ENCODE measurements at places on chromosomes 13 and 19.

- no peak for DNase-seq
These were observed 35.1 kb downstream of the TMEM255B start for GRCh38 chr13:113794086-113794485.

DNA sequence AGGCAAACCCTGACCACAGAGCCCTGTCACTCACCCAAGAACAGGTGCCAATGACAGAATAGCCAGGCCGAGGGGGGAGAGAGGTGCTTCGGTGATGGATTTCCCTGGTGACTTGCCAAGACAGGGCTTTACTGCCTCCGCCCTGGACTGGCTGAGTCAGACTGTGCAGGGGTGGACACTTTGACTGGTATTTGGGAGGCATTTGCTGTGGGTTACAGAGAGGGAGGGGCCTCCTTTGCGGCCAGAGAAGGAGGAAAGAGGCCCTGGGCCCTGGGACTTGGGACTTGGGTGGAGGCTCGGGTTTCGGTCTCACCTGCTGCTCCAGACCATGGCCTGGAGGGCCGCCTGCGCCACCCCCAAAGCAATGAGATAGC lies 4.6 kb upstream of the EPS8L1 start:
- DNase-seq, result no peak

- no peak for DNase-seq
These were observed 7.1 kb downstream of the SMIM7 start for GRCh38 chr19:16652854-16653253.

DNA sequence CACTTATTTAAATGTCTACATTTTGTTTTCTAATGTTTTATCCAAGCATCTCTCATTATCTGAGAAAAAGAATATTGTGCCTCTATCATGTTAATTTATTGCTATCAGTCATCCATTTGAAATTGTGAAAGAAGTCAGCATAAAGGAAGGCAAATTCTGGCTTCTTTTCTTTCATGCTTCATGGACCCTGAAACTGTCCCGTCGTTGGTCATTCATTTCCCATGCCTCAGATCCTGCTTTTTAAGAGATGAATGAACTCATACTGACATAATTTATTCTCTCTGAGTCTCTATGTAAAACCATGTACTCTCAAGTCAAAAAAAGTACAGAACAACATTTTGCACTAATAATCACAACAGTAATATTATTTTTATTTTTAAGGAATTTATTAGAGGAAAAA lies 2512.0 kb downstream of the PCDH9 start:
- no peak for DNase-seq

GRCh38 chr19:50000038-50000840 lies 24.9 kb downstream of the VRK3 start:
- DNase-seq, result peak; percentile 49

DNA sequence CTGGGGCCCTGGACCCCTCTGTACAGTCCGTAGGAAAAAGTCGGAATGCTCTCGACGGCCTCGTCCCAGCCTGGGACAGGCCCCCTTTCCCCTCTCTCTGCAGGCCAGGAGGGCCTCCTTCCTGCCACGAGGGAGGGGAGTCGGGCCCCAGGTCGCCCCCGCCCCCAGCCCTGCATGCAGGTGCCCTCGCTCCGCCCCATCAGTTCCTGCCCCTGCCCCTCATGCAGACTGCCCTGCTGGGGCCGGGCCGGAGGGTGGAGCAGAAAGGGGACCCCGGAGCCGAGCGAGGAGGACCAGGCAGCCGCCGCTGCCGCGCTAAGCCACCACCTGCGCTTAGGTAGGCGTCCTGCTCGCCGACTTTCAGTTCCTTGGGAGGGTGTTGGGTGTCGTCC lies 7.3 kb downstream of the LYL1 start:
- no peak for DNase-seq

GRCh38 chr13:21225841-21226581 lies 49.6 kb downstream of the MRPL57 start:
- no peak for DNase-seq

GRCh38 chr13:108980237-108980636 lies 350.8 kb downstream of the MYO16 start:
- DNase-seq, result no peak

DNA sequence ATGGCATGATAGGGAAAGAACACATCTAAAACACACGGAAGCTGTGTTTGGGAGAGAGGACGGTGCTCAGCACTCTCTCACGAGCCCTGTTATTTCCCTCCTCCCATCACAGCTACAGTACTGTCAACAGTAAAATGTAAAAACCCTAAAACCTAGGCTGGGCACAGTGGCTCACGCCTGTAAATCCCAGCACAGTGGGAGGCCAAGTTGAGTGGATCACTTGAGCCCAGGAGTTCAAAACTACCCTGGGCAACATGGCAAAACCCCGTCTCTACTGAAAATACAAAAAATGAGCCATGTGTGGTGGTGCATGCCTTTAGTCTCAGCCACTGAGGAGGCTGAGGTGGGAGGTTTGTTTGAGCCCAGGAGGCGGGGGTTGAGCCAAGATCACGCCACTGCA lies 54.8 kb downstream of the FOXO1 start:
- no peak for DNase-seq

DNA sequence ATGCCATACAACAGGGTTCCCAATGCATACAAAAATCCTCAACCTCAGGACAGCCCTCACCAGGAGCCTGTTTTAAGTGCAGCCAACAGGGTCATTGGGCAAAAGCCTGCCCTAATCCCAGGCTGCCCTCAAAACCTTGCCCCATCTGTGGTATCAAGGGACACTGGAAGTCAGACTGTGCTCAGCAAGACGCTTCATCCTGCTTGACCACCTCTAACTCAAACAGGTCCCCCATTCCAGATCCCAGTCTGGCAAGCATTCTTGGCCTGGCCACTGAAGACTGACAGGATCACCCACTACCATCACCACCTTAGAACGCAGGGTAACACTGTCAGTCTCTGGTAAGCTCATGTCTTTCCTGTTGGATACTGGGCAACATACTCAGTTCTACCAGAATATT lies 15.0 kb upstream of the ZSCAN4 start:
- DNase-seq, result no peak

DNA sequence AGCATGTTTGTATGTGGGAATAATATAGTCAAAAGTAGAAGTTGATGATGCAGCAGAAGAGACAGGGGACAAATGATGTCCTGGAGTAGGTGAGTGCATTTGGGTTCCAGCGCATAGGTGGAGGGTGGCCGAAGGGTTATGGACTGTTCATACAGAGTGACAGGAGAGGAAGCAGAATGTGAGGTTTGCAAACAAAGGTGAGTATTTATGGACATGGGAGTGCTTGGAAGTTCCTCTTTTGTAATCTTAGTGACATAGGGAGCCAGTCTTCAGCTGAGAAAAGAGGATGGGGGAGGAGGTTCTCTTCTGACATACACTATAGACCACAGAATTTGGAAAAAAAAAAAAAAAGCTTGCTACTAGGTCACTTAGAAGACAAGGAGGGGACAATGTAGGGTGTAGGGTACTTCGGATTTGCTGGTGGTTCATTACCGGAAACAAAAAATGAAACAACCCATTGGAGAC lies 331.6 kb downstream of the DLEU7 start:
- no peak for DNase-seq
